ENCODE measurements at places on chromosomes 11 and 22. TPM values are rescaled to one million over a fixed set of nuclear protein-coding genes. Genes with fewer than 3 reads are reported as not detected.

The KCNJ11 gene
- total RNA-seq, result 0.77 TPM

The HOATZ gene
- total RNA-seq, result not detected

The KCNJ1 gene
- total RNA-seq, result not detected

The SLC22A8 gene
- total RNA-seq, result not detected

The OR2D2 gene
- not detected for total RNA-seq

The NLRP6 gene
- not detected for total RNA-seq

The RAG2 gene
- not detected for total RNA-seq

The MICAL3 gene
- 13.4 TPM for total RNA-seq

The SLC22A25 gene
- total RNA-seq, result not detected

The KCNQ1 gene
- 1.0 TPM for total RNA-seq

The RHOG gene
- total RNA-seq, result 7.3 TPM

The TALDO1 gene
- total RNA-seq, result 251 TPM

The SPDYC gene
- not detected for total RNA-seq

The PLEKHA7 gene
- total RNA-seq, result 2.4 TPM

Measured in bronchial epithelial cell (primary cell).